Posterior cingulate gyrus (tissue), 11 donors: ENCODE measurements at places on chromosomes 2 and 18.
A peak's percentile ranks its signal among the peaks of the same experiment; 100 is the strongest.

DNA sequence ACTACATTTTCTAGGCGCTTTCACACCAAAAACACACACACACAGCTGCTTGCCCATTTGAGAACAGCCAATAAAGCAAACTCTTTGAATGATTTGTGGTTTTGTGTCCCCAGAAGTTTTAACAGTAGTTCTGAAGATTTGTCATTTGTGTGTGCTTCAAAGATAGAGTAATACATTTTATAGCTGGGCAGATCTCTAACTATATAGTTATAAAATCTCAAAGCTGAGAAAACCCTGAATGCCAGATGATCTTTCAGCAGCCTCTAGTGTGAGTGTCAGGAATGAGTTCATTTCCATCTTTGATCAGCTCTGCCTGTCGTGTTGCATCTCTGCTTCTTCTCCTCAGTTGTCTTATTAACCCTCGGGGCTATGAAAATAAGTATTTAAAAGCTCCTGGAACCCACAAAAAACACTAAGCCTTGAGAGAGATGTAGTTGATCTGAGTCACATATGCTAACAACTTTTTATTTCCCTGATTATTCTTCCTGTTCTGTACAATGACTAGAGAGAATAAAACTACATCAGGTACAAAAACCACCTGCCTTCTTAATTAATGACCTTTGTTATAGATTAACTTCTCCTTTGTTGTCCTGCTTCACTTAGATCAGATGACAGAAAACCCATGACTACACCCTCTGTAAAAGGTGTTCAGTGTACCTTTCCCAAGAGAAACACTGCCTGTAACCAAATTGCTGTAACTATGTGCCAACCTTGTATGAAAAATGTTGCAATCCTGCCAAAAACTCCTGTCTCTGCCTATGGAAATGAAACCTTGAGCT is 30.0 kb upstream of the SLC3A1 start:
- DNase-seq, result no peak

- no peak for DNase-seq
These were observed 435 bp downstream of the IFT172 start for GRCh38 chr2:27489118-27489497.

- DNase-seq, result no peak
These were observed 23.0 kb upstream of the SMAD7 start for GRCh38 chr18:48973731-48974130.

DNA sequence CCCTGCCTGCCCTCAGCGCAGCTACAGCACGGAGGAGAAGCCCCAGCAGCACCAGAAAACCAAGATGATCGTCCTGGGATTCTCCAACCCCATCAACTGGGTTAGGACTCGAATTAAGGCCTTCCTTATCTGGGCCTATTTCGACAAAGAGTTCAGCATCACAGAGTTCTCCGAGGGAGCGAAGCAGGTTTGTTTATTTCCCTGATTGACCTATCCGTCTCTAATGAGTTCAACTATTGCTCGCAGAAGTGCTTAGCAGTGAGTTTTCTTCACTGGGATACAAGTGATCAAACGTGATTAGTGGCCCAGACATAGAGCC is 639 bp downstream of the MAIP1 start:
- no peak for DNase-seq

GRCh38 chr2:215796140-215796855 is 217.1 kb downstream of the MREG start:
- DNase-seq, result no peak

- DNase-seq, result peak; percentile 84
These were observed 1.5 kb upstream of the VSNL1 start for GRCh38 chr2:17538844-17539554.

DNA sequence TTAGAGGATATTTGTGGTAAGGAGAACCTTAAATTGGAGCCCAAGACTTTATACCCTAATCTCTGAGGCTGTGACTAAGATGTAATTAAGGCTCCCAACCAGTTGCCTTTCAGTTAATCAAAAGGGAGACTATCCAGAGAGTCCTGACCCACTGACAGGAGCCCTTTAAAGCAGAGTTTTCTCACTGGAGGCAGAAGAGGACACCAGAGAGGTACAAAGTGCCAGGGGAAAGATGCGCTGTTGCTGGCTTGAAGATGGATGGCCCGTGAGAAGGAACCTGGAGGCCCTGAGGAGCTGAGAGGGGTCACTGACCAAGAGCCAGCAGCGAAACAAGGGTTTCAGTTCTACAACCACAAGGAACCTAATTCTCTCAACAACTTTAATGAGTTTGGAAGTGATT is 137.3 kb downstream of the TMEM131 start:
- no peak for DNase-seq

DNA sequence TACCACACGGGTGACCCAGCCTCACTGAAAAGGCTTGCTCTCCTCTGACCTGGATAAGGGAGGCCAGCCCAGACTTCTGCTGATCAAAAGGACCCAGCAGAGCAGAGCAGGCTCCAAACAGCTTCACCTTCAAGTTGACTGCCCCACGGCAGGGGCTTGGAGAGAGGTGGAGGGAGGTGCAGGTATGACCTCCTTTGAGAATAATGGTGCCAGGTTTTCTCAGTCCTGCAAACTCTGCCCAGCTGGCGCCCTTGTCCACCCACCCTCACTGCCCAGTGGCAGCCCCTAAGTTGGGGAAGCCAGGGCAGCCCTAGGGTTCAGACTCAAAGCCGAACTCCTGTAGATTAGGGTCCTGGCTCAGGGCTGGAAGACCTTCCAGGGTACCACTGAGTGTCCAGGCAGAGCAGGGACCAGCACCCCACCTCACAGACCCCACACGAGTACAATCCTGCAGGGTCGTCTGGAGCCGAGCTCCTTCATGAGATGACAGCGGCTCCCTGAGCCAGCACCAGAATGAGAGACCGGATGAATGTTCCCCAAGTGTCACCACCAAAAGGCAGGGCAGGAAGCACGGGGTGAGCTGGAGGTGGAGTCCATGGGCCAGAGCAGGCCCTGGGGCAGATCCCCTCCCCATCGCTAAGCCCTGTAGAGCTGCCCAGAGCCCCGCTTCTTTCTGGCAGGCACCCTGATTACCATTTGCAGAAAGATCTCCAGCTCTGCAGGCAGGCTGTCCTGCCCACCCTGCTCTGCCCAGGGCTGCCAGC is 3.6 kb upstream of the GPC1 start:
- no peak for DNase-seq

DNA sequence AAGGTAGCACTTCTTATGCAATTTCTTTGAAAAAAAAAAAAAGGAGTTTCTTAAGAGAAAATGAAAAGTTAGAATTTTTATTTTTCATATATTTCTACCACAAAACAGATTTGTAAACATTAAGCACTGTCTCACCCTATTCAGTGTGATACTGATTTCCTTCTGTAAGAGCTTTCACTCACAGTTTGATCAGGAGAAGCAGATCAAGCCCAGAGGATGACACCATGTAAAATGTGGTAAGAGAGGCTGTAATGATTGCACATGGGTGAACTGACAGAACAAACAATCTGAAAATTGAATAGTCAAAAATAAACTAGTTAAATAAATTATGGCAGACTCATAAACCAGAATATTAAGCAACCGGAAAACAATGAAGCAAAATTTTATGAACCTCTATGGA is 54.5 kb downstream of the MEMO1 start:
- DNase-seq, result no peak

DNA sequence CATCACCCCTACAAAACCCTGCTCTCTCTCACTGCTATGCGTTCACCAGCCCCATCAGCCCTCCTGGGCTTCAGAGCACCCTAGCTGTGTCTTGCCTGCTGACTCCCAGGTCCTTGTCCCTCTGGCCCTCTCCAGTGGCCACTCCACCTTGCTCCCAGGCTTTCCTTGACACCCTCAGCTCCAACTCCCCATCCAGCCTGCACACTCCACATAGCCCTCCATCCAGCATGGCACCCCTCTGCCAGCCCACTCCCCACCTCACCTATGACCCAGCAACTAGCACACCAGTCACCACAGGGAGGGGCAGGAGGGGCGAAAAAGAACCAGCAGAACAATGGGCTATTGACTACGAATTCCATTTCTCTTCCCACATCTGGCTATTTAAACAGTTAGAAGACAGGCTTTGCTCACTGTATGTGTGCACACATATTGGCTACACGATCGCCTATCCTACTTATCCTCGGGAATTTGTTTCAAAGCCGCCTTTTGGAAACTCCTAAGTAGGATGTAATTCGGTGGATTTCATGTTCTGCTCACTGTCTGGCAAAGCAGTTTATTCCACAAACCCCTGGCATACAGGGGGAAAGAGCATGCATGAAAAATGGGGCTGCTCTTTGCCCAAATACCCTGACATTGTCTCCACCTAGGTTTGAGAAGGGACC is 195.3 kb downstream of the SMAD2 start:
- DNase-seq, result no peak

DNA sequence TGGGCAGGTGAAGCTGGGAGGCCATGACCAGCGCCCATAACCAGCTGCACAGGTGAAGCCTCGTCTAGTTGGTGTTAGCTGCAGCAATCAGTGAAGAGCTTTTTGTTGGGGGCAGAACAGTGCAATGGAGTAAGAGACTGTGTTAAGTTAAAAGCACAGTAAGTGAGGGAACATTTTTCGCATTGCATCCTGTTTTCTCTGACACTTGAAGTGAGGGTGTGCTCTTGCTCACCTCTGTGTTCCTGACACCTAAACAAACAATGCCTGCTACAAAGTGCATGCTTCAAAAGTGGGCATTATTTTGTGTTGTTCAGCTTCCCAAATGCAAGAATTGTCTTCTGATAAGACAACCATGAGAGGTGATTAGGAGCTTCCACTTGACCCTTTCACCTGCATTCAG is 324.0 kb upstream of the ACVR2A start:
- no peak for DNase-seq

DNA sequence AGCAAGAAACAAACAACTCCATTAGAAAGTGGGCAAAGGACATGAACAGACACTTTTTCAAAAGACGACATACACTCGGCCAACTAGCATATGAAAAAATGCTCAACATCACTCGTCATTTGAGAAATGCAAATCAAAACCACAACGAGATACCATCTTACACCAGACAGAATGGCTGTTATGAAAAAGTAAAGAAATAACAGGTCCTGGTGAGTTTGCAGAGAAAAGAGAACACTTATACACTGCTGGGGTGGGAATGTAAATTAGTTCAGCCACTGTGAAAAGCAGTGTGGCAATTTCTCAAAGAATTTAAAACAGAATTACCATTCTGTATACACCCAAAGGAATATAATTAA is 130.5 kb downstream of the PLCL1 start:
- DNase-seq, result no peak

DNA sequence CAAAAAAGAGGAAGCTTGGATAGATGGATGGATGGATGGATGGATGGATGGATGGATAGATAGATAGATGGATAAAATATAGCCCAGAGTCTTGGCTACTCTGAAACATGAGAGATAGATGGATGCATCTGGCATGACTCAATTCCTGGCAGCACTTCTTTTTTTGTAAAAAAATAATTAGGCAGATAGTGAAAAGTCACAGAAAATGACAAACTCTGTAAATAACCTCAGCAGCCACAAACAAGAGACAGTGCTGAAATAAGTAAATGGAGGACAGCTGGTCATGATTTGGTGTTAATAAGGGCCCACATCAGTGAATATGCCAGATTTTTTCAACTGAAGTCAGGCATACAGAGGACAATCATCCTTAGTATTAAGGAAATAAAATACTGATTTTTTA is 585.0 kb upstream of the GCFC2 start:
- DNase-seq, result no peak

- no peak for DNase-seq
These were observed 8.4 kb upstream of the PRKCE start for GRCh38 chr2:45643095-45643494.

GRCh38 chr2:45477546-45477945 is 133.5 kb downstream of the SRBD1 start:
- DNase-seq, result no peak

- no peak for DNase-seq
These were observed 123.6 kb downstream of the ZNF521 start for GRCh38 chr18:25228410-25228809.

DNA sequence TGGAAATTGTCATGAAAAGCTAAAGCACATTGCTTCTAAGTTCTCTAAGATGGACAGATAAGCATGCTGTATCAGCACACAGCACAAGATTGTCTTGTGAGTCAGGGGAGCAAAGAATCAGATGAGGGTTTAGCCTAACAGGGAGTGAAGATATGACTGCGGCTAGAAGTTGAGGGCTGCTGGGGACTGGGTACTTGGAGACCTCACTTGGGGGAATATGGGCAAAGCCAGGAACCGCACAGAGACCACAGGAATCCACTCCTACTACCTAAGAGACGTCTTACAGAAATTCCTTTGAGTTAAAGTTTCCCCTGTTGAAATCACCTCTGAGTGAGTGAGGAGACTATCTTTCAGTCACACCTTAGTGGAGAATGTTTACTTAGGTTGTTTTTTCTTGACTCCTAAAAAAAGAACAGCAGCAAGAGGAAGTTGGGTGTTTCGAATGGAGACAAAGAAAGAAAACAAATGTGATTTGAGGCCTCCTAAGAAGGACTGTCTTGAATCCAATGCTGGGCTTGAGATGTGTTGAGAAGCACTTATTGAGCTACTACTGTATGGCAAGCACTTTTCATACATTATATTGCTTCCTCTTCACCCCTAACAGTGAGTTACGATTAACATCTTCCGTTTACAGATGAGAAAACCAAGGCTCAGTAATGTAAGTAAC is 100.7 kb downstream of the ANKRD44 start:
- no peak for DNase-seq

GRCh38 chr2:73836141-73836943 is 7.6 kb downstream of the STAMBP start:
- DNase-seq, result no peak

GRCh38 chr2:241752253-241752652 is 17.8 kb downstream of the D2HGDH start:
- no peak for DNase-seq

- DNase-seq, result no peak
These were observed 325.4 kb upstream of the FIGN start for GRCh38 chr2:164061129-164061746.

- no peak for DNase-seq
These were observed 477.2 kb downstream of the TRIB2 start for GRCh38 chr2:13193900-13194299.

- DNase-seq, result no peak
These were observed 269.2 kb downstream of the FIGN start for GRCh38 chr2:163466331-163467250.

DNA sequence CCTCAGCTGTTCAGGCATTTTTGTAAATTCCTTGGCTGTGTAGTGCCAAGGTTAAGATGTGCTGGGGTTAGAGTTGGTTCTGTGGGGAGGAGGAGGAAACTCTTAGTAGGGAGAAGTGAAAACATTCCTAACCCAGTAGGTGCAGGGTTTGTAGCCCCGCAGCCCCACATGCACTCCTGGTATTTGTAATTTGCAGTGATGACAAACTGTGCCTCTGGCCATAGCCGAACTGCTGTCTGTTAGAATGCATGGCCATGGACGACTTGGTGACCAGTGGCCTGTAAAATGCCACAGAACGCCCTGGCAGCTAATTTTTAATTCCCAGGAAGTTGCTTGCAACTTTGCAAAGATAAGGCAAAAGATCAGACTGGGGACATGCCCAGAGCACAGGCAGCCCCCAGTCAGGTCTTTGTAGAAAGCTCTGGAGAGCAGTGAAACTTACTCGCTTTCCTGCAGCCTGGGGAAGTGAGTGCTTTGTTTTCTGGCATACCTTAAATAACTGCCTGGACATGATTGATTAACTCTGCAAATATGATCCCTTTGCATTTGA is 38.4 kb downstream of the LYPD6B start:
- DNase-seq, result no peak
